Right atrium auricular region (tissue), 2 donors: ENCODE measurements at places on chromosomes 12 and 14.

- no peak for DNase-seq
These were observed 123.5 kb upstream of the DYRK2 start for GRCh38 chr12:67524861-67525616.

GRCh38 chr14:31927348-31927832 lies 149.7 kb upstream of the ARHGAP5 start:
- no peak for DNase-seq

DNA sequence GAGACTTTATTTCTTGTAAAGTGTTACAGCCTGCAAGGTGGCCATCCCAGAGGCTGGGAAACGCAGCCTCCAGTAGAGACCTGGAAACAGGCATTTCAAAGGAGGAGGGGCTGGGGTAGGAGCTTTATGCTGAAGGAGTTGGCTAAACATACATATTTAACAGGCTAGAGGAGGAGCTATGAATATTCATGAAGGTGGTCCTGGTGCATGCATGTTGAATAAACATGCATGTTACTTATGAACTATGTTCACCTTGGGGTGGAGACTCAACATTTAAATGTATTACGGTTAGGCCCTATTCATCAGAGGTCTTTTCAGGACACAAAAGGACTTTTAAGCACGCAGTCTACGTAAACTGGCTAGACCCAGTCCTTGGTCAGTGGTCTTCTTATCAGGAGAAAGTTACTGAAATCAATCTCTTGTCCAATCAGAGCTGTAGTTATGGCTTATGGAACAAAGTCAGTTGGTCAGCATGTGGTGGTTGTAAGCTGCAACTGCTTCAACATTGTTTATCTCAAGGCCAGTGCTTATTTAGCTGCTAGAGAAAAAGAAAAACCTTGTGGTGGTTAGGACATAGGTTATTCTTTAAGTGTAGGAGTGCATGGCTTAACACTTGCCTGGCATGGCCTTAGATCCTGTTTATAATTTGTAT lies 11.4 kb upstream of the ARF6 start:
- DNase-seq: no peak

GRCh38 chr12:113932381-113933196 lies 33.5 kb downstream of the RBM19 start:
- no peak for DNase-seq

DNA sequence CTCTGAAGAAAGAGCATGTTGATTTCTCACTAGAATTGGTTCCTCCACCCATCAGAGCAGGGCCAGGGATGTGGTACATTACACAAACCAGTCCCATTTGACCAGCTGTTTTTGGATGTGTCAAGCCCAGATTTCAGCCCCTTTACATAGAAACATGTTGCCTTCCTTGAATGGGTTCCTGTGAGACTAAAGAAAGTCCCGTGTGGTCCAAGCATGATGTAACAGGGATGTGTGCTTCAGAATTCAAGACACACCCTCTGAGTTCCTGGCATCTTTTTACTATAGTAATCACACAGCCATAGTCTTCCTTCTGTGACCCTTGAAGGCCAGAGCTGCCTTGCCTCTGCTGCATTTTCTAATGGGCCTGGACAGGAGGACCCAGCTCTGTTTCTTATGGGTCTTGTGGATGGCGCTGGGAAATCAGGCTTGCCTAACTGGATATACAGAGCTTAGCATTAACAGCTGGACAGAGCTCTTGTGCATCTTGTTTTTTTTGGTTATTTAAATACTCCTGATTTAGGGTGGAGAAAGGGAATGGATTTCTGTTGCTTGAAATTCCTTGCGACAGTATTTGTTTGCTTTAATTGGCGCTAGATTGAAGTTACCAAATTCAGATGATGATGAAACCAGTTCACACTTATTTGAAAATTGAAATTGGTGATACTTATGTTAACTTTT lies 341.0 kb downstream of the ZFP36L1 start:
- peak; percentile 82 for DNase-seq

DNA sequence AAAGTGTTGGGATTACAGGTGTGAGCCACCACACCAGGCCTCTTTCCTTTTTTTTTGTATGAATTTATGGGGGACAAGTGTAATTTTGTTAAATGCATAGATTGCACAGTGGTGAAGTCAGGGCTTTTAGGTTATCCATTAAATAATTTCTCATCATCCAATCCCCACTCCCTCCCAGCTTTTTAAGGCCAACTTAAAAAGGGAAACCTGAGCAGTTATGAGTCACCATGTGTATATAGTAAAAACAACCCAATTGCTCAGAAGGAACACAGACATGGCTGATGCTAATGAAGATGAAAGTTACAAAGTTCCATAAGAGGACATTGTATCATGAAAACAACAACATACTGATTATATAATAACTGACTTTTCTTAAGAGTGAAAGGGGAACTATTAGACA lies 25.6 kb upstream of the ARID2 start:
- DNase-seq: no peak

- no peak for DNase-seq
These were observed 50.0 kb upstream of the BCL2L14 start for GRCh38 chr12:12020762-12021161.

GRCh38 chr14:24982472-24983155 lies 67.3 kb downstream of the STXBP6 start:
- no peak for DNase-seq

DNA sequence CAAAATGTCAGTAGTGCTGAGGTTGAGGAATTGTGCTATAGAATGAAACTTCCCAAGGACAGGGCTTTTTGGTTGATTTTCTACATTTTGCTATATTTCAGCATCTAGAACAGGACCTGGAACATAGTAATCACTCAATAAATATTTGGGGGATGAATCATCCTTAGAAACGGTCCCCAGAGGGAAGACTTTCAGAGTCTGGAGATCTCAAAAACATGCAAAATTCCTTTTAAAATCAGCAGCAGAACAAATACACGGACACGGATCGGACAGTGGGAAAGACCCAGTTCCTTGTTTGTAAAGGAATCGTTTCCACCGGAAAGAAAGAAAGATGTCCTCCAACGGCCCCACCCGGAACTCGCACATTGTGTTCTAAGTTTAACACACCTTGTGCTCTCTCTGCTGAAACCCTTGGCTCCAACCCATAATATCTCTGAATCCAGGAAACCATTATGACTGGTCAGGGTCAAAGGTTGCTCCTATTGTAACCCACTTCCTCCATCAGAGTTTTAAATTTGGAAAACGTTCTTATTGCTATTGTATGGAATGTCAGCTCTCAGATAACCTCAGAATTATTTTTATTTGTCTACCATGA lies 617.2 kb downstream of the MED13L start:
- peak; percentile 61 for DNase-seq

- no peak for DNase-seq
These were observed 48.3 kb downstream of the NPAS3 start for GRCh38 chr14:32986791-32987540.

- DNase-seq: no peak
These were observed 97.1 kb downstream of the DAD1 start for GRCh38 chr14:22491683-22492621.

DNA sequence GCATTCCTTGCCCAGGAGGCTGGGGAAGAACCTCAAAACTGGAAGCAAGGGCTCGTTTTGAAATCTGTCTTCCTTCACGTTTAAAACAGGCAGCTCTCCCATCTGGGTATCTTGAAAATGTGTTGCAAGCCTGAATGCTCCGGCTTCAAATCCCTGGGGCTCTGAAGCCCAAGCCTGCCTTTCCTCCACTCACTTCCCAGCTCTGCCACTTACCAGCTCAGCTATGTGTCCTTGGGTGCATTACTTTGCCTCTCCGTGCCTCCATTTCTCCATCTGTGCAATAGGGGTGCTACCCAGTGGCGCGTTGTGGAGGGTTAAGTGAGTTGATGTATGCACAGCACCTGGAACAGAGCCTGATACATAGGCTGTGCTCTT lies 97.6 kb downstream of the GCH1 start:
- peak; percentile 57 for DNase-seq

DNA sequence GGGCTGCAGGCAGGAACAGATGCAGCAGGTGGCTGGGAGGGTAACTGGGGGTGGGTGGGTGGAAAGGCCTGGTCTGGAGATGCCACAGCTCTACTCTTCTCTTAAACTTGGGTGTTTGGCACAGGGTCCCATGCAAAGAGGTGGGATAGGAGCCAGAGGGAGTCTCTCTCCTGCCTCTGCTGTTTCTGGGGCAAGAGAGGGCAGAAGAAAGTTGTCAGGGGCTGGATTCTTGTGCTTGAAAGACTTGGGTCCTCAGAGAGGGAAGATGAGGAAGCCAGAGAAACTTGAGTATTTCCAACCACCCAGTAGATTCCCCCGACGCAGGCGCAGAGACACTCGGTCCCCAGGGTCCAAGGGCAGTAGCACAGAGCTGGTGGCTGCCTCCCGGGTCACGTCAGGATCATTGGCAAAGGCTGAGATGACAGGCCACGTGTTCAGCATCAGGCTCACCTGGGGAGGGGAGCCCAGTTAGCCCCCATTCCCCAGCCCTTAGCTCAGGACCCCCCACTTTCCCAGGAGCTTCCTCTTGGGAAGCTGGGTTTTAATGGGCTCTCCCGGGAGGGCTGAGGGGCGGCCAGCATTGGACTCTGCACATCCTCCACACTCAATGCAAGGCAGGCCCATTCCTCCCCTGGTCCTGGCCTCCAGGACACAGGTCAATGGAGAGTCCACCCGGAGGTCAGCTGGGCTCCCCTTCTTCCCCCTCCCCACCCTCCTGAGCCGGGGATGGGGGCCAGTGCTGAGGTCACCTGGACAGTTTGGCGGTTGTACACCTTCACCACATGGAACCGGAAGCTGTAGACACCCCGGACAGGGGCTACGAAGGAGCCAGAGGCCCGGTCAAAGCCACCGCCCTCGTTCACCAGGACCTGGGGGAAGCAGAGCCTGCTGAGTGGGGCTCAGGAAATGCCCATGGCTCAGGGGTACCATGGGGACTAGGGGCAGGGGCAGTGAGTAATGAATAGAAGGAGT lies 1.6 kb downstream of the CBLN3 start:
- no peak for DNase-seq

- DNase-seq: no peak
These were observed 54.1 kb upstream of the BEGAIN start for GRCh38 chr14:100641274-100641860.

DNA sequence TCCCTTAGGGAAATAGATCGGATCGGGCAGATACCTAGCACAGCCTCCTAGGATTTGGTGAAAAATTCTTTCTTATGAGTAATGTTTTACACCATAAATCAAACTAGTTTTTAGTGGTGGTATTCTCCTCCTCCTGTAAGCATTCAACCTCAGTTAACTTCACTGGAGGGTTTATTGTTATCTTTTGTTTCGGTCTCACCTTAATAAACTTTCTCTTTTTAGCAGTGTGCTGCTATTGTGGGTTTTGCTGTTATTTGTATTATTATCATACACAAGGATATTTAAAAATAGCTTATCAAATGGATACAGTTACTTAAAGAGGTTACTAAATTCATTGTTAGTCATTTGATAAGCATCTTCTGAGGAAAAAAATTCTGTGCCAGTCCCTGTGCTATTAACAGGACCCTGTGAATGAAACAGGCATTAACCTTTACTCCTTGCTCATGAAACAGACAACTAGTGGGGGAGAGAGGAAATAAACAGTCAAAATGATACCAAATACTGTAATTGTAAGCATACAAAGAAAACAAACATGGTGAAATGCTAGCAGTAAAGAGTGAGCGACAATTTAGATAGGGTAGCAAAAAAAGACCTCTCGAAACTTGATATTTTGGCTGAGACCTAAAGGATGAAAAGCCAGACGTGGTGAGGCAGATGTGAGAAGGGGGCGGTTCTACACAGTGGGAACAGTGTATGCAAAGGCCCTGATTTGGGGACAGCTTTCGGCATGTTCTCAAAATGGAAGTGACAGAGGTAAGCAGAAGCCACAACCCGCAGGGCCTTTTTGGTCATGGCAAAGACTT lies 178.7 kb upstream of the SOX5 start:
- DNase-seq: no peak

GRCh38 chr12:115755725-115756085 lies 521.8 kb downstream of the MED13L start:
- no peak for DNase-seq

DNA sequence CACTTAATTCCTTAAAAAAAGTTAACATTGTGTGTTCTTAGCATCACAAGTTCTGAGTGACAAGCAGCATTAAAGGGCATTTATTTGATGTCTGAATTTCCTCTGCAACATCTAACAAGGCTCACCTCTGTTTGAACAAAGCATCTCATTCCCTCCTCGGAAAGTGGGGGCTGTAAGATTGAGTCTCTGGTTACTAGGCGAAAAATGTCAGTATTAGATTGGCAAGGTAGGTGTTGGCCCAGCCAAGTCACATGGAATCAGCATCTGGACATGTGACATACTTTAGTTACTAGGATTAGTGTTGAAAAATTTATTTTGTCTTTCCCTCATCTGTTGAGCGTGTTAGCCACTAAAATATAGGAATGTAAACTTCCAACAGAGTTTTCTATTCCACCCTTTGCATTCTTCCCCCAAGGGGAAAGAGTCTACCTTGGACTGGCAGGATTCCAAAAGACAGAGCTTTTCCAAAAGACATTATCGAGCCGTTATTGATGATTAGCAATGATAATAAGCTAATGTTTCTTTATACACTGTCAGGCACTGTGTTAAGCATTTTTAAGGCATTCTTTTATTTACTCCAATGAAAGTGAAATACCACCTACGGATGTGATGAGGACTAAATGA lies 194.9 kb upstream of the BTG1 start:
- DNase-seq: no peak

GRCh38 chr12:65539023-65539422 lies 260.5 kb downstream of the MSRB3 start:
- DNase-seq: no peak

DNA sequence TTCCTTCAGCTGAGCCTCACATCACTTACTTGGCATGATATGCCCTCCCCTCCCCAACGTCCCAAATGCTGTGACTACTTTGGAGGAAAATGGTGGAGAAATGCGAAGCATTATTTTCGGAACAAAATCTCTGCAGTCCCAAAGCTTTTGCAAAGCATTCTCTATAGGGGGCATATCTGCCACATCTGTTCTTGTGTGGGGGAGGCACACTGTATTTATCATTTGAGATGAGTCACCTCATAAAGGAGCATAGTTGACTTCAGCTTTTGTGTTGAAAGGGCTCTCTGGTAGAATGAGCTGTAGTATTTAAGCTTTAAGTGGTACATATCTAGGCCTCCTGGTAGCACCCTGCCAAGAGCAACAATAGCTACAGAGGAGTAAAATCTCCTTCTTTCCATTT lies 447.5 kb downstream of the ADAMTS20 start:
- DNase-seq: no peak

GRCh38 chr14:22464422-22465142 lies 124.4 kb downstream of the DAD1 start:
- DNase-seq: no peak

GRCh38 chr14:32559590-32559989 lies 230.5 kb downstream of the AKAP6 start:
- DNase-seq: no peak

DNA sequence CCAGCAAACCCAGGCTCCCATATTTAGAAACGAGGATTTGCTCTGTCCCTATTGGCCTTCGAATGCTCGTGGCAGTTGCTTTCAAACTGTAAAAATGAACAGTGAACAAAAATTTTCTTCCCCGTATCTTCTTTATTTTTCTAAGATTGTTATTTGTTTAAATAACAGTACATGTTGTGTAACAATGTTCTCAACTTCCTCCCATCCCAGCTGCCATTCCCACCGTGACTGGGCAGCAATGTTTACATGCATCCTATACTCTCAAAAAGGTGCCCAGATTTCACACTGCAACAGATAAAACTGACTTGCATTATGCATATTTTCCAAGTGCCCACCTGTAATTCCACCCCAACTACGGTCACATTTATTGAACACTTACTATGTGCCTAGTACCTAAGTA lies 12.8 kb downstream of the VCPKMT start:
- DNase-seq: no peak

- DNase-seq: no peak
These were observed 8.8 kb downstream of the NRXN3 start for GRCh38 chr14:78178971-78179370.
